ENCODE measurements at places on chromosomes 3 and 15.

DNA sequence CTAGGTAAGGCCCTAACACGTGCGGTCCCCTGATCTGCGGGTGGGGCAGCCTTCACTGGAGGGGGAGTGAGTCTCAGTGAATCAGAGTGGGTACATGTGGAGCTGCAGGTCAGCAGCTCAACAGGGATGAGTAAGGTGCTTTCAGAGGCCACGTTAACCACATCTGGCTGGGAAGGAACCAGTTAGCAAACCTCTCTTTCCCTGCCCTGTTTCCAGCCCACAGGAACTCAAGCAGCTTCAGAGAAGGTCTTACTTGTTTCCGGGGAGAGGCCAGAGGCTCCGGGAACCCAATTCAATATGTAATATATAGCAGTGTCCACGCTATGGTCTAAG lies 175.3 kb downstream of the XXYLT1 start:
- no peak for DNase-seq

- no peak for DNase-seq
Observed at GRCh38 chr3:155070932-155071387, 9.2 kb upstream of the MME start.

DNA sequence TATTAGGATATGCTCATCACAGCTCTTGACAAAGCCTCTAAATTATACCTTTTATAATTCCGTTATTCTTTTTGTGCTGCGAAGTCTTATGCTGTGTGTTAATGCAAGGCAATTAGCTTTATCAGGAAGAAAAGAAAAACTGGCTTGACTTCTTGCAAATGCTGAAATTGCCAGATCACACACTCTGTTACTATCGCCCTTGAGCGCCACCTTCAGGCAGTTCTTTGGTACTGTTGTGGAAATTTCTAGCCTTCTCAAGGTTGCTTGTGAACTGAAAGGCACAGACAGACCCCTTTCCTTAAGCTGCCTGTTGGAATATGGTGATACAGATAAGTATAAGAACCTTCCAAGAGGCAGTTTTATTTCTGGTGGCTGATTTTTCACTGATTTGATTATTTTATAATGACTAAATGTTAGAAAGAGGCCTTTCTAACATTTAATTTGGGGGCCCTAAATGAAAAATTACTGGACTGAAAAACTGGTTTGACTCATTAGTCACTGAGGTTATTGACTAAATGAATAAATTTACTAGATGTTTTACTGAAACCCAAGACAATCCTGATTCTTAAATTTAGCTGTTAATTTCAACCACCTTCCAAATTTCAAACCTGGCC lies 126.2 kb upstream of the RASGRP1 start:
- peak; percentile 6 for DNase-seq

GRCh38 chr3:39521456-39521855 lies 54.0 kb downstream of the MOBP start:
- no peak for DNase-seq

- no peak for DNase-seq
Observed at GRCh38 chr15:33601461-33601860, 290.7 kb downstream of the RYR3 start.

GRCh38 chr3:4398941-4399245 lies 68.2 kb downstream of the SUMF1 start:
- no peak for DNase-seq

DNA sequence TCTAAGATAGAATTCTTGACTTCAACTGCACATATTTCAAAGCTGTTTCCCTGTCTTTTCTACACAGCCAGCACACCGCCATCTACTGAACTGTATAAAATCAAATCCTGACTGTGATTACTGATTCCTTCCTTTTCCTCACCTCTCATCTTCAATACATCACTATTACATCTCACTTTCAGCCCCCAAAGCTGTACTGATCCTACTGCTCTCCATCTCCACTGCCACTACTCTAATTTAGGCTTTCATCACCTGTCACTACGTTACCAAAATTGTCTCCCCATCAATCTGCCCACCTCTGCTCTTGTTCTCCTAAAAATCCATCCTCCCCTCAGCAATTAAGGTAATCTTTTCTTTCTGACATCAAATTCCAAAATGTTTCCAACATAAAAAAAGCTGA lies 4.5 kb upstream of the CCDC39 start:
- DNase-seq, result no peak

GRCh38 chr15:48800811-48801455 lies 9.9 kb downstream of the CEP152 start:
- peak; percentile 10 for DNase-seq

DNA sequence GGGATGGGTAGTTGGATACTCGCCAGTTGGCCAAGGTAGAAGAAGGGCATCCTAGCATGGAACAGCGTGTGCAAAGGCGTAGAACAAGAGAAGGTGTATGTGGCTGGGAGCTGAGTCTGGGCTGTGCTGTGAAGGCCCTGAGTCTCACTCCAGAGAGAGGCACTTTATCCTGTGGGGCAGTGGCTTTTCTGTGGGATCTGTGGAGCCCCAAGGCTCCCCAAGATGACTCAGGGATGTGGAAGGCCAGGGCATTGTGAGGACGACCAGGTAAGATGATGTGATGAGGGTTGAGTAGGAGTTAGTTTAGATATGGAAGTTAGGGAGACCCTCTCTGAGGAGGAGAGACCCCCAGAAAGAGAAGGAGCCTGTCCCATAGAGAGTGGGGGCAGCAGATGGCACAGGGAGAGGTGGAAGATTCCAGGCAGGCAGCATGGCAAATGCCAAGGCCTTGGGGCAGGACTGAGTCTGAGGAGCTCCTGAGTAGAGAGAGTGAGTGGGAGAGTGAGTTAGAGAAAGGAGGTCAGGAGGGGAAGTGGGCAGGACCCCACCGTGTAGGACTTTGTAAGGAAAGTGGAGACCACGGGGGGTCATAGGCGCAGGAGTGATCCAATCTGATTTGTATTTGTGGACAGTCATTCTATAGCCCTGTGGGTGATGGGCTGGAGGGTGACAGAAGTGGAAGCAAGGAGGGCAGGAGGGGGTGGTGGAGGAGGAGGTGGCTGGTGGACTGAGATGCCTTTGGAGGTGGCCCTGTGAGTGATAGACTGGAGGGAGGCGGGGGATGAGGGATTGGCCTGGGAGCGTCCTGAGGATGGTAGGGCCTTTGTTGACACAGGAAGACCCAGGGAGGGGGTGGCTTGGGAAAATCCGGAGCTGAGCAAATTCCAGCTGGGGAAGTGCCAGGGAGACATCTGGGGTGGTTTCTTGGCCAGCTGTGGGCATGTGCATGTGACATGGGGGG lies 50.3 kb downstream of the FBLN2 start:
- no peak for DNase-seq

GRCh38 chr3:18208856-18209255 lies 216.3 kb downstream of the SATB1 start:
- DNase-seq, result no peak

DNA sequence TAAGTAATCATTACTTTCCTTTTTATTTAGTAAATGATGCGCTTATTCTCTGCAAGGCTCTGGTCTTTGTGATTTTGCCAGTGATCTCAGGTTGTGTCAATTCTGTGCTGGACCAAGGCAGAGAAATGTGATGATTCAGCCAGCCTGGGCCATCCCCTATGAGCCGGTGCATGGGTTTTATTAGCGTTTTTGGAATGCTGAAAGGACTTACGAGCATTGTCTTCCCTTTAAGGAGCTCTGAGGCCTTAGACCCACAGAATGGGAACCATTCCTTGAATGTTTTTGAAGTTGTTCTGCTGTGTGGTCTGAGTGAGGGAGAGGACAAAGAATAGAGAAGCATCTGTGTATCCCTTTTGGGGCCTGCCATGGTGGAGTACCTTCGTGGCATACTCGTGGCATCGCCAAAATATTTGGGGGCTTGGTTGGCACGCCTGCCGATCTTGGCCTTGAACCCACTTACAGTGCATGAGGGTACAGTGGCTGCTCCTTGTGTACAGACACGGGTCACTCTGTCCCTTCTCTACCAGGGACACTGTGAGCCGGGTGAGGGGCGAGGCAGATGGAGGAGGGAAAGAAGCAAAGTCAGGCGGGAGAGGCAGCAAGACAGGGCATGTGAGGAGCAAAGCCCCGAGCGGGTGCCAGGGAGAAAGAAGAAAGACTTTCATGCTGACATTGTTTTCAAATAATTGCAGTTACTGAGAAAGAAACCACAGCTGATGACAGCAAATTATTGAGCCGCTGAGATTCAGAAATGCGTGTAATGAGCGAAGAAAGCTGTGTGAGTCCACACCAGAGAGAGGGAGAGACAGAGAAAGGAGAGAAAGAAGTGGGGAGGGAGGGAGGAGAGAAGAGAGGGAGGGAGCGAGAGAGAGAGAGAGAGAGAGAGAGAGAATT lies 269.4 kb upstream of the RGMA start:
- DNase-seq, result no peak

- DNase-seq, result no peak
Observed at GRCh38 chr15:66588971-66589370, 23.2 kb upstream of the LCTL start.

GRCh38 chr3:13057282-13058040 lies 15.8 kb downstream of the IQSEC1 start:
- DNase-seq, result no peak

GRCh38 chr3:170355738-170356595 lies 1.5 kb upstream of the SKIL start:
- peak; percentile 73 for DNase-seq

GRCh38 chr15:56838085-56838484 lies 80.4 kb upstream of the TCF12 start:
- DNase-seq, result no peak

DNA sequence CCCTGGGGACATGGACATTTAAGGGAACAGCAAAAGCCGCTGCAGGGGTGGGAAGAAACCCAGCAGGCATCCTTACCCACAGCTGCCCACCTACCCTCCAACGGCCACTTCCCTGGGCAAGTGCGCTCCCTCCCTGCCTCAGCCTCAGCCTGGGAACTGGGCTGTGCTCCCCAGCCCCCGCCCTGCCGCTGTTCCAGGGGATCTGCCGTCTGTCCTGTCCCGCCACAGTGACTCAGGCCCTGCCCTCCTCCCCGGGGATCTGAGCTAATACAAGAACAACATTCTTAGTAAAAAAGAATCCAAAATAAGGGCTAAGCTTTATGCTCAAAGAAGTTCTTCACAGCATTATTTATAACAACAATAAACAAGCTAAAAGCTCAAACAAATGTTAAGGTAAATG lies 7.4 kb upstream of the IQSEC1 start:
- DNase-seq, result no peak

GRCh38 chr3:168117059-168117458 lies 21.3 kb upstream of the GOLIM4 start:
- peak; percentile 47 for DNase-seq
